ENCODE measurements at places on chromosomes 12 and 14. TPM values are rescaled to one million over a fixed set of nuclear protein-coding genes. Genes with fewer than 3 reads are reported as not detected.

The KCNMB4 gene
- 0.43 TPM for total RNA-seq

The PMCH gene
- not detected for total RNA-seq

The EEF1AKMT3 gene
- total RNA-seq = 2.2 TPM

The KRT6C gene
- total RNA-seq = not detected

The ANKS1B gene
- total RNA-seq = not detected

The KRT6A gene
- total RNA-seq = not detected

The INHBC gene
- total RNA-seq = 0.18 TPM

The SDR9C7 gene
- not detected for total RNA-seq

The KCNH3 gene
- total RNA-seq = 1.2 TPM

The CRACR2A gene
- 94.4 TPM for total RNA-seq

The FSCB gene
- not detected for total RNA-seq

The KCNK13 gene
- not detected for total RNA-seq

DNA sequence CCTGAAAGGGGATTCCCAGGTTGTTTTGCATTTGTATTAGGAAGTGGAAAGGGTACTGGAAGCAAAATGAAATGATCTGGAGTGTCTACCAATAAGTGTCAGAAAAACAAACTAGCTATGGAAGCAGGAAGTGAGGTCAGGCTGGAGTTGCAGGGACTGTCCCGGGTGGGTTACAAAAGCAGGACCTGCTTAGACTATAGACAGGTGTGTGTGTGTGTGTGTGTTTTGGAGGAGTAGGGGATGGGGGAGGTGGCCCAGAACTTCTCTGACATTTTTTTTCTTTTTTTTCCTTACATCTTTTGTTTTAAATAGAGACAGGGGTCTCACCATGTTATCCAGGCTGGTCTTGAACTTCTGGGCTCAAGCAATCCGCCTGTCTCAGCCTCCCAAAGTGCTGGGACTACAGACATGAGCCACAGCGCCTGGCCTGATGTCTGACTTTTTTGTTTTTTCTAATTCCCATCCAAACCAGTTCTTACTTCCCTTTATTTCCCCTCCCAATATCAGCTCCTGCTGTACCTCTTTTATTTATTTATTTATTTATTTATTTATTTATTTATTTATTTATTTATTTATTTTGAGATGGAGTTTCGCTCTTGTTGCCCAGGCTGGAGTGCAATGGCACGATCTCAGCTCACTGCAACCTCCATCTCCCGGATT, 512 bp upstream of the RND1 start:
- peaks cover 22% of the 10 kb centered on the region for H3K27me3 ChIP-seq
- H3K4me3 ChIP-seq = peak overlapping the region; percentile 60
- H3K27ac ChIP-seq = no peak overlapping the region
- no peak for DNase-seq
- peaks cover 24% of the 10 kb centered on the region for H3K4me1 ChIP-seq
- H3K36me3 ChIP-seq = no peaks in the 10 kb centered on the region

- no peaks in the 10 kb centered on the region for H3K36me3 ChIP-seq
- no peak overlapping the region for H3K27ac ChIP-seq
- peaks cover 8% of the 10 kb centered on the region for H3K27me3 ChIP-seq
- no peak overlapping the region for H3K4me3 ChIP-seq
- DNase-seq = no peak
These were observed 9.5 kb upstream of the KRT7 start for GRCh38 chr12:52223406-52224039.

GRCh38 chr14:37048666-37049071, 123.7 kb downstream of the SLC25A21 start:
- DNase-seq = no peak
- no peaks in the 10 kb centered on the region for H3K27me3 ChIP-seq
- H3K36me3 ChIP-seq = no peaks in the 10 kb centered on the region
- H3K27ac ChIP-seq = no peak overlapping the region
- no peak overlapping the region for H3K4me3 ChIP-seq

DNA sequence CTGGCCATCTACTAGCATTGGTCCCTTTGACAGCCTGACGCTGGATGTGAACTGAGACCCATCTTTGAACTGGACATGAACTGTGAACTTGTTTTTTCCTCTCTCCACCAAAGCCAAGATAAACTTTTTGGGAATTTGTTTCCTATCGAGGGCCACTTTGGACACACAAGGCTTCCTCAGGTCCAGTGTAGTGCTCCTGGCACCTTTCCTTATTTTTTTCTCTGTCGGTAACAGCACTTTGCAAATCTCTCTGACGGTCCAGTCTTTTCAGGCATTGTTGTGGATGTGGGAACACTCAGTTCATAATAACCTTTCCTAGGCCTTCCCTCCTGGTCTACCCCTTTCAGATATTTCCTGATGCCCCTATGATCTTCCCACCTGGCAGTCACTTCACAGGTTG, 5.0 kb downstream of the KCNA1 start:
- H3K27ac ChIP-seq = no peak overlapping the region
- DNase-seq = no peak
- no peak overlapping the region for H3K4me3 ChIP-seq
- peaks cover 20% of the 10 kb centered on the region for H3K27me3 ChIP-seq
- H3K4me1 ChIP-seq = peaks cover 12% of the 10 kb centered on the region
- H3K36me3 ChIP-seq = no peaks in the 10 kb centered on the region

GRCh38 chr14:61452452-61452851, 131.1 kb downstream of the PRKCH start:
- peak overlapping the region; percentile 82 for H3K27ac ChIP-seq
- H3K36me3 ChIP-seq = peaks cover 67% of the 10 kb centered on the region
- no peak overlapping the region for H3K4me3 ChIP-seq
- DNase-seq = peak; percentile 44

DNA sequence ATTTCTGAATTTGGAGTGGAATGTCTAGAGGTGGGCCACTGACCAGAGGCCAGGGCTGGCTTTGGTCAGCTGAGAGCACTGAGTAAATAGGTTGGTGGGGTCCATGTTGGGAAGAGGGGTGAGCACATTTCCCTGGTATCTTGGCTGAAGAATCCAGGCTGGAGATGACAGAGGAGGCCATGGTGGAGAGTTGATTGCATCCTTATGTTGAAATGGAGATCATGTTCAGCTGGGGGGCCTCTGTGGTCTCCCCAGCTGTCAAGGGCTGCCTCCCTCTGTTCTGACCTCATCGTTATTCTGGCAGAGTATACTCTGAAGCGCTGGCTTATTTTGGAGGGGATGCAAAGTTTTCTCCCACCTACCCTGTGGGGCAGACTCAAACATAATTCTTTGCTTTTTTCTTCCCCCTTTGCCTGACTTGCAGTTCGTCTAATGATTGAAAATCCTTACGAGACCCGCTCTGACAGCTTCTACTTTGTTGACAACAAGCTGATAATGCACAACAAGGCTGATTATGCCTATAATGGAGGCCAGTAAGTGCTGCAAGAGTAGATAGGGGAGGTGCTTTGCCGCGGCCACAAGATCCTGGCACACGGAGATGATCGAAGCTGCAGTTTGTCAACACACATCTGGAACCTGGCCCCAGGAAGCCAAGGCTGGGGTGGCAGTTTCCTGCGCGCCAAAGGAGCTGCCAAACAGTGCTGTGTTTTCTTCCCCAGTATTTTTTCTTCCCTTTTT, 6.0 kb upstream of the ACADS start:
- no peak overlapping the region for H3K4me3 ChIP-seq
- H3K27ac ChIP-seq = no peak overlapping the region
- DNase-seq = no peak
- no peaks in the 10 kb centered on the region for H3K4me1 ChIP-seq
- peaks cover 51% of the 10 kb centered on the region for H3K36me3 ChIP-seq
- no peaks in the 10 kb centered on the region for H3K27me3 ChIP-seq

- no peak overlapping the region for H3K4me3 ChIP-seq
- H3K27ac ChIP-seq = no peak overlapping the region
- no peaks in the 10 kb centered on the region for H3K36me3 ChIP-seq
- H3K27me3 ChIP-seq = no peaks in the 10 kb centered on the region
- DNase-seq = no peak
These were observed 50.4 kb downstream of the SLC24A4 start for GRCh38 chr14:92373336-92373735.

DNA sequence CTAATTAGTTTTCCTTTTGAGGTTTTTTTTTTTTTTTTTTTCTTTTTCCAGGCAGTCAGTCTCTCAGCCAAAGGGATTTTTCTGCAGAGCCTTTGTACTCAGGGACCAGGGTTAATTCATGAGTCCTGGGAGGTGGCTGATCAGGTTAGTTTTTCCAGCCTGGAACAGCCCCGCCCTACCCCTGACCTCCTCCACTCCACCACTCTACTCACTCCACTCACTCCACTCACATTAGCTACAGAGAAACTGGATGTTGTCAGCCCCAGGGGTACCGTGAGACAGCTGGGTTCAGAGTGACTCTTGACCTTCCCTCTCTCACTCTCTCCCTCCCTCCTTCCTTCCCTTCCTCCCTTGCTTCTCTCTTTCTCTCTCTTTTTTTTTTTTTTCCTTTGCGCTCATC, 161.0 kb downstream of the CRADD start:
- H3K27me3 ChIP-seq = no peaks in the 10 kb centered on the region
- H3K36me3 ChIP-seq = no peaks in the 10 kb centered on the region
- DNase-seq = no peak

DNA sequence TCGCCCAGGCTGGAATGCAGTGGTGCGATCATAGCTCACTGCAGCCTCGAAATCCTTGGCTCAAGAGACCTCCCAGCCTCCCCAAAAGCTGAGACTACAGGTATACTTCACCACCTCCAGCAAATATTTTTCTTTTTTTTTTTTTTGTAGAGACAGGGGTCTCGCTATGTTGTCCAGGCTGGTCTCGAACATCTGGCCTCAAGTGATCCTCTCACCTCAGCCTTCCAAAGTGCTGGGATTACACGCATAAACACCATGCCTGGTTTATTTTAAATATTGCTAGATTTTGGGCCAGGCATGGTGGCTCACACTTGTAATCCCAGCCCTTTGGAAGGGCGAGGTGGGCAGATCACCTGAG, 26.7 kb upstream of the UBC start:
- H3K4me1 ChIP-seq = peaks cover 28% of the 10 kb centered on the region
- H3K36me3 ChIP-seq = no peaks in the 10 kb centered on the region
- no peak for DNase-seq
- no peak overlapping the region for H3K27ac ChIP-seq
- H3K27me3 ChIP-seq = no peaks in the 10 kb centered on the region
- peak overlapping the region; percentile 66 for H3K4me3 ChIP-seq

- peak overlapping the region; percentile 4 for H3K27ac ChIP-seq
- H3K36me3 ChIP-seq = no peaks in the 10 kb centered on the region
- H3K4me1 ChIP-seq = peaks cover 2% of the 10 kb centered on the region
- no peak for DNase-seq
- H3K27me3 ChIP-seq = no peaks in the 10 kb centered on the region
These were observed 9.3 kb upstream of the USP15 start for GRCh38 chr12:62250671-62251608.

GRCh38 chr12:43336962-43337555, 214.9 kb downstream of the ADAMTS20 start:
- H3K27ac ChIP-seq = no peak overlapping the region
- no peak overlapping the region for H3K4me3 ChIP-seq
- H3K27me3 ChIP-seq = no peaks in the 10 kb centered on the region
- H3K36me3 ChIP-seq = no peaks in the 10 kb centered on the region
- H3K4me1 ChIP-seq = no peaks in the 10 kb centered on the region

DNA sequence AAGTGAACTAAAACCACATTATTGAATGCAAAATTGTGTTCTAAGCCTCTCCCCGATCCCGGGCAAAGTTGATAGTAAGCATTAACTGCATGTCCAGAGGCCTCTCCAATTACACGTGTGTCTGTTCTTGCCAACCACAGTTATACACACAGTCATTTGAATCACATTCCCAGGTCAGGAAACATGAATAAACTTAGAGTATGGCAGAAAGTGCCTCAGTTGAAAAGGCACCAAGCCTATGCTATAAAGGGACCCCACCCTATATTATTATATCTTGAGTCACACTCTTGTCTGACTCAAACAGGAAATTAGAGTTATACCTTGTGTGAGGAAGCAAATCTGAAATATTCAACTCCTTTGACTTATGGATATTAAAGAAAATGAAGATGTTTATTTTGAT, 128.3 kb upstream of the STXBP6 start:
- no peaks in the 10 kb centered on the region for H3K36me3 ChIP-seq
- no peak overlapping the region for H3K27ac ChIP-seq
- no peaks in the 10 kb centered on the region for H3K4me1 ChIP-seq

GRCh38 chr12:12681061-12681765, 14.8 kb downstream of the GPR19 start:
- H3K27ac ChIP-seq = no peak overlapping the region
- no peak for DNase-seq
- no peaks in the 10 kb centered on the region for H3K4me1 ChIP-seq
- no peak overlapping the region for H3K4me3 ChIP-seq

DNA sequence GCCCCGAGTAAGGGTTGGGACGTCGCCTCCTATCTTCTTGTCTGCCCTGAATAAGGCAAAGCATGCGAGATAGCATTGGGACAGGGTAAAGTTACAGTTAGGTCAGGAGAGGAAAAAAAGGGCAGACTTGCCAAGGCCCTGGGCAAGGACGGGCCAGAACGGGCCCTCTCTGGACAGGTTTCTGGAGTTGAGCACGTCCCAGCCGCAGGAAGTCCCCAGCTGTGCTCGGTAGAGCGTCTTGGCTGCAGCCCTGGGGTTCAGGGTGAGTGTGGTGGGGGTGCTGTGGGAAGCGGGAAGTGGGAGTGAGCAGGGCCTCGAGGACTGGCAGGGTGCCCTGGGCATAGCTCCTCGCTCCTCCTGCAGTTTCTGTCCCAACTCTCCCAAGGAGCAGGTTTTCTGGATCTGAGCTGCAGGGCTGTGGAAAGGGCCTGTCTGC, 5.4 kb downstream of the RPS6KL1 start:
- H3K4me1 ChIP-seq = peaks cover 3% of the 10 kb centered on the region
- H3K36me3 ChIP-seq = no peaks in the 10 kb centered on the region
- H3K27ac ChIP-seq = no peak overlapping the region
- no peak overlapping the region for H3K4me3 ChIP-seq

DNA sequence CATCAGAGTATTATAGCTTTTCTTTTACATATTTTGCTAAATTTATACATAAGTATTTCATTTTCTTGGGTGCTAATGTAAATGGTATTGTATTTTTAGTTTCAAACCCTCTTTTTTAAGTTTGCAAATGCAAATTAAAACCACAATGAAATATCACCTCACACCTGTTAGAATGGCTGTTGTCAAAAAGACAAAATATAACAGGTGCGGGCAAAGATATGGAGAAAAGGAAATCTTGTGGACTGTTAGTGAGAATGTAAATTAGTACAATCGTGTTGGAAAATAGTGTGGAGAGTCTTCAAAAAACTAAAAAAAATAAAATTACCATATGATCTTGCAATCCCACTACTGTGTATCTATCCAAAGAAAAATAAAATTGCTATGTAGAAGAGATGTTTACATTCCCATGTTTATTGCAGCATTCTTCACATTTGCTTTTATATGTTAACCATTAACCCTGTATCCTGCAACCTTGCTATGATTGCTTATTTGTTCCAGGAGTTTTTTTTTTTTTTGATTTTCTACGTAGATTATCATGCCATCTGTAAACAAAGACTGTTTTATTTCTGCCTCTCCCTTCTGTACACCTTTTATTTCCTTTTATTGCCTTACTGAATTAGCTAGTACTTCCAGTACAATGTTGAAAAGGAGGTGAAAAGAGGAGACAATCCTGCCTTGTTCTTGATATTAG, 405.4 kb upstream of the MIS18BP1 start:
- H3K4me1 ChIP-seq = no peaks in the 10 kb centered on the region
- no peaks in the 10 kb centered on the region for H3K36me3 ChIP-seq
- DNase-seq = no peak
- no peaks in the 10 kb centered on the region for H3K27me3 ChIP-seq
- no peak overlapping the region for H3K27ac ChIP-seq

Data from natural killer cell (primary cell).